ENCODE measurements at places on chromosomes 13 and 19. TPM values are rescaled to one million over a fixed set of nuclear protein-coding genes. Genes with fewer than 3 reads are reported as not detected.

DNA sequence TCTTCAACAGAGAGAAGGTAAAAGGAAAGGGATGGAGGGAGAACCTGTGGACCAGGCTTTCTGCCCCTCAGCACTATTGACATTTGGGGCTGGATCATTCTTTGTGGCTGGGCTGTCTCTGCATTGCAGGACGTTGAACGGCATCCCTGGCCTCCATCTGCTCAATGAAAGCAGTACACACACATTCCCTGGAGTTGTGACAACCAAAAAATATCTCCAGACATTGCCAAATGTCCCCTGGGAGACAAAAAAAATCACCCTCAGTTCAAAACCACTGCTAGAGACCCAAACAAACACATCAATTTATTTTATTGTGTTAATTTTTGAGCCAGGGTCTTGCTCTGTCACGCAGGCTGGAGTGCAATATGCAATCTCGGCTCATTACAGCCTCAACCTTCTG, 43.3 kb downstream of the INSR start:
- no peak overlapping the region for H3K27ac ChIP-seq
- peaks cover 13% of the 10 kb centered on the region for H3K4me1 ChIP-seq
- no peak overlapping the region for H3K4me3 ChIP-seq

DNA sequence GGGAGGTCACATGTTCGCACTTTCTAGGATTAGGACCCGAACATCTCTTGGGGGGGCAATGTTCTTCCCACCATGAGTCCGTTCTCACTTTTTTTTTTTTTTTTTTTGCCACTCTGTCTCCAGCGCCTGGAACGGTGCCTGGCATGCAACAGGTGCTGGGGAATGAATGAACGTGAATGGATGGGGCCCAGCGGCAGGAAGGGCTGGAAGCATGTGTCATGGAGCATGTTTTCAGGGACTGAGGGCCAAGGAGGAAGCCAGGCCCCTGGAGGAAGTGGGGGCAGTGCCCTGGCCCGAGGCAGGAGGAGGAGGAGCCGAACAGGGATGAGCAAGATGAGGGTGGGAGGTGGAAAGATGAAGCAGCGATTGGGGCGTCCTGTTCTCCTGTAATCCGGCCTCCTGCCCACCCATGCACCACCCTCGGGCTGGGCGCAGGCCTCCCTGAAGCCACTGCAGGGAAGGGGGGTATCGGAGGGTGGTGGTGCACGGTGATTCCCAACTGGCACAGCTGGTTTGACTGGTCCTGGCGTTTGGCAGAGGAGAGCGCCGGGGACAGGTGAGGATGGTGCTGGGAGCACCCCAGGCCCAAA, 8.8 kb upstream of the SULT2B1 start:
- peaks cover 3% of the 10 kb centered on the region for H3K4me1 ChIP-seq
- peak; percentile 49 for DNase-seq
- H3K36me3 ChIP-seq: no peaks in the 10 kb centered on the region
- no peak overlapping the region for H3K4me3 ChIP-seq

Gene MED29
- total RNA-seq: 25.5 TPM

GRCh38 chr13:97497400-97497799, 63.4 kb downstream of the RAP2A start:
- no peaks in the 10 kb centered on the region for H3K27me3 ChIP-seq
- DNase-seq: no peak
- no peaks in the 10 kb centered on the region for H3K4me1 ChIP-seq
- H3K36me3 ChIP-seq: no peaks in the 10 kb centered on the region
- H3K4me3 ChIP-seq: no peak overlapping the region

Gene IGFLR1
- 3.4 TPM for total RNA-seq

- peak within 1 kb of the TSS; percentile 90 for H3K27ac ChIP-seq
- no peak for DNase-seq
- no peaks in the 10 kb centered on the region for H3K27me3 ChIP-seq
- peak within 1 kb of the TSS; percentile 83 for H3K4me3 ChIP-seq
- no peaks in the 10 kb centered on the region for H3K36me3 ChIP-seq
Observed at GRCh38 chr13:27171244-27171826, at the start of gene USP12. TSS of gene USP12 (minus strand) at chr13:27171811. CDS start at chr13:27171639, 172 bp downstream.

GRCh38 chr19:19256072-19256969, 16.8 kb downstream of the TM6SF2 start:
- H3K4me1 ChIP-seq: no peaks in the 10 kb centered on the region
- no peak for DNase-seq
- no peak overlapping the region for H3K4me3 ChIP-seq
- peaks cover 43% of the 10 kb centered on the region for H3K27me3 ChIP-seq
- no peaks in the 10 kb centered on the region for H3K36me3 ChIP-seq

Gene CPB2
- 1.4 TPM for total RNA-seq

Gene SKA3
- total RNA-seq: not detected

Gene LILRB5
- total RNA-seq: 0.70 TPM

GRCh38 chr19:44951179-44952159, 3.7 kb upstream of the CLPTM1 start:
- no peaks in the 10 kb centered on the region for H3K36me3 ChIP-seq
- DNase-seq: peak; percentile 56
- peaks cover 24% of the 10 kb centered on the region for H3K4me1 ChIP-seq

DNA sequence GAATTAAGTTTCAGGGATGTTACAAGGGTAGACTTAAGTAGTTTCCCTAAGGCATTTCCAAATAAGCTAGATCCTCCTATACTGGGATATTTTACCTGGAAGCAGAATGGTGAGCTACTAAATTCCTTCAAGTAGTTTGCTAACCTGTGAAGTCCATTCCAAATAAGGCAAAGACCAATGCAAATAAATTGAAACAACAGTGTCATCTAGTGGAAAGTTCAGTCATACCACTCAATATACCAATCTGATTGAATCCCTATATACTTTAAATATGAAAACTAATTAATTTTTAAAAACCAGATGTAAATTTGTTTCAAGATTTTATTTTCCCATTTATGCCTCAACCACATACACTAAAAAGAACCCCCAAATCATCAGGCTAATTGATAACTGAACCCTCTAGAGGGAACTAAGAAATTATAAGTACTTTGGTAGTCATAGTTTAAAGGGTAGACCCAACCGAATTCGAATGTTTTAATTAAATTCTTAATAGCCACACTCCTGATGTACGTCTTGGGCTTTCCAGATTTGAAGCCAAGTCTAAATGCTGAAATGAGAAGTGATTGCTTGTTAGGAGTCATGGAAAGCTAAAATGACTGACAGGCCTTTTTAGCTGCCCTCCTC, 223.7 kb downstream of the TBC1D4 start:
- no peak overlapping the region for H3K4me3 ChIP-seq
- no peaks in the 10 kb centered on the region for H3K4me1 ChIP-seq
- no peaks in the 10 kb centered on the region for H3K27me3 ChIP-seq
- H3K36me3 ChIP-seq: no peaks in the 10 kb centered on the region

Gene CEACAM20
- total RNA-seq: not detected
